ENCODE measurements at places on chromosomes 2 and 18. TPM values are rescaled to one million over a fixed set of nuclear protein-coding genes. Genes with fewer than 3 reads are reported as not detected.

GRCh38 chr2:28842042-28842441, 28.1 kb downstream of the TRMT61B start:
- no peak overlapping the region for H3K27ac ChIP-seq
- no peak for DNase-seq
- no peaks in the 10 kb centered on the region for H3K36me3 ChIP-seq
- H3K4me1 ChIP-seq = no peaks in the 10 kb centered on the region
- H3K27me3 ChIP-seq = no peaks in the 10 kb centered on the region
- H3K4me3 ChIP-seq = no peak overlapping the region

DNA sequence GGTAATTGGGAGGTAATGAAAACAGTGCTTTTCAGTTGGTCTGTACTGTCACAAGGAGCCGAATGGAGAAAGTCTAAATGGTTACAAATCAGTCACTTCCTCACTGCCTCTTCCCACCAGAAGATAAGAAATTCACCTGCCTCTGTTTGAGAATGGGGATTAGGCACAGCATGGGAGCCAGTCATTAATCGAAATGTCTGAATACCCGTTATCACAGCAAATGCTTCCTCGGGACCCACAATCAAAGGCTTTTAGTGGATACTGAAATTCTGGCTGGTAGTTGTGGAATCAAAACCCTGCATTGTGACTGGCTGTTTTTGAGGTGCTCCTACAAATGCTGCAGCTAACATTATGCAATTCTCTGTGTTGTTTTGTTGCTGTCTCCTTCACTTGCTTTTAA, 461.0 kb upstream of the MEX3C start:
- DNase-seq = no peak
- H3K4me3 ChIP-seq = no peak overlapping the region
- no peak overlapping the region for H3K27ac ChIP-seq
- H3K27me3 ChIP-seq = no peaks in the 10 kb centered on the region

DNA sequence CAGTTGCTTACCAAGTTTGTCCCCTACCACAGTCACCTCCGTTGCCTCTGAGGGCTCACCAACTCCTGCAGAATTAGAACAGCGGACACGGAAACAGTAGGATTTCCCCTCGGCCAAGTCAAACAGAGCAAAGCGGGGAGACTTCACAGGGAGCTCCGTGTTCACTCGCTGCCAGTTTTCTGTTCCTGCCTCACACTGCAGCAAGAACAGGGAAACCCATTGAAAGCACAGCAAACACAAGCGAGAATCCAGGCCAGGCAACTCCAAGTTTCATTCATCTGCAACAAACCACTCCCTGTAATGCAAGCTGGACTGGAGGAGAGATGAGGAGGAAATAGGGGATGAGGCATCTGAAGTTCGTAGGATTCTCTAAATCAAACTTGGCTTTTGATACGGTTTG, 84.2 kb downstream of the MYOM1 start:
- DNase-seq = no peak
- H3K4me1 ChIP-seq = peaks cover 2% of the 10 kb centered on the region
- no peaks in the 10 kb centered on the region for H3K36me3 ChIP-seq

The GALR1 gene
- polyA plus RNA-seq = not detected

DNA sequence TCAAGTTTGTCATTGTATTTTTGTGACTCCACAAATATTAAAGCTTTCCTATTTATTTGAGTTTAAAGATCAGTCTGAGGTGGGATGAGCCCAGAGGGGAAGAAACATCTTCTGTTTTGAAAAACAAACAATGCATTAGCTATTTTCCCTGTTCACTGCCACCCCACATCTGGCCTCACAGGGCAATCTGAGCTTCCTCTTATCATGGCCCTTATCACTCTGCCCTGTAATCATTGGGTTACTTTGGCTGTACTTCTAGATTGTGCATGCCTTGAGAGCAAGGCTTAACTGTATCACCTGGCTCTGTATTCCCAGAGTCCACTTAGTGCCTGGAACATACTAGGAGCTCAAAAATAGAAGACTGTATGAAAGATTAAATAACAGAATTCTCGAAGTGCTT, 241.6 kb upstream of the NT5C1B start:
- no peak overlapping the region for H3K27ac ChIP-seq
- H3K27me3 ChIP-seq = no peaks in the 10 kb centered on the region
- no peak for DNase-seq
- H3K36me3 ChIP-seq = no peaks in the 10 kb centered on the region

GRCh38 chr2:237322564-237322963, 91.4 kb downstream of the COL6A3 start:
- no peaks in the 10 kb centered on the region for H3K27me3 ChIP-seq
- peaks cover 37% of the 10 kb centered on the region for H3K4me1 ChIP-seq
- DNase-seq = no peak

- DNase-seq = no peak
- H3K27me3 ChIP-seq = no peaks in the 10 kb centered on the region
- H3K4me1 ChIP-seq = peaks cover 3% of the 10 kb centered on the region
- no peaks in the 10 kb centered on the region for H3K36me3 ChIP-seq
- no peak overlapping the region for H3K27ac ChIP-seq
- no peak overlapping the region for H3K4me3 ChIP-seq
Measured at GRCh38 chr2:41137031-41137430, 685.1 kb upstream of the SLC8A1 start.
